Sigmoid colon (tissue), 7 donors: ENCODE measurements at places on chromosomes 6 and 20.

GRCh38 chr20:56409956-56410355 is 2.1 kb upstream of the CASS4 start:
- H3K27ac ChIP-seq = no peak overlapping the region
- no peaks in the 10 kb centered on the region for H3K36me3 ChIP-seq
- no peak for DNase-seq
- no peaks in the 10 kb centered on the region for H3K27me3 ChIP-seq

GRCh38 chr6:33995309-33996119 is 150.4 kb downstream of the GRM4 start:
- no peak for DNase-seq
- no peak overlapping the region for H3K4me3 ChIP-seq
- H3K27me3 ChIP-seq = no peaks in the 10 kb centered on the region
- H3K4me1 ChIP-seq = no peaks in the 10 kb centered on the region
- H3K36me3 ChIP-seq = no peaks in the 10 kb centered on the region
- no peak overlapping the region for H3K27ac ChIP-seq

DNA sequence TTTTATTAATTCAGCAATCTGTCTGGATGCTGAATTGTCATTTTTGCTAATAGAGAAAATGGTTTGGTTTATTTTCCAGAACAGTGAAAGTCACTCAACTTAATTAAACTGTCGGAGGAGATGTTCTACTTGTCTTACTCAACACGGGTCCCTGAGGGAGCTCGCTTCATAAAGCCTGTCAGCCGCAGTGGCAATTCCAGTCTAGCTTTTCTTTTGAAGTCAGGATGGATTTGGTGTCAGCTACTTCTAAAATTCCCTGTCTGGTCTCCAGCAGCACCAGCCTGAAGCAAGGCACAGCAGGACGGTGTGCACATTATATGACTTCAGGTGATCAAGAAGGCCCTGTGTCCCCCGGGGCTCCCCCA is 261.5 kb downstream of the SLC24A3 start:
- H3K4me1 ChIP-seq = no peaks in the 10 kb centered on the region
- no peak for DNase-seq
- no peaks in the 10 kb centered on the region for H3K27me3 ChIP-seq
- H3K27ac ChIP-seq = no peak overlapping the region
- no peaks in the 10 kb centered on the region for H3K36me3 ChIP-seq

GRCh38 chr6:34460796-34461507 is 4.9 kb upstream of the PACSIN1 start:
- H3K27ac ChIP-seq = no peak overlapping the region
- no peaks in the 10 kb centered on the region for H3K36me3 ChIP-seq
- no peak for DNase-seq
- no peak overlapping the region for H3K4me3 ChIP-seq

DNA sequence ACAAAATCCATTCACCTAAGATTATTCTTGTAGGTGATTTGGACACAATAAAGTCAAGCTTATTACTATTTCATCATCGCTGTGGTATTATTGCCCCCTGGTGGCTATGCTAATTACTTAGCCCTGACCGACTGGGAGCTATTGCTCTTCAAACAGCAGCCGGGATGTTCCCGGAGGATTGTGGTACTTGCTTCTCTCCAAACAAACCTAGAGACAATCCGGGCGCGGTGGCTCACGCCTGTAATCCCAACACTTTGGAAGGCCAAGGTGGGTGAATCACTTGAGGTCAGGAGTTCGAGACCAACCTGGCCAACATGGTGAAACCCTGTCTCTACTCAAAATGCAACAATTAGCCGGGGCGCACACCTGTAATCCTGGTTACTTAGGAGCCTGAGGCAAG is 15.4 kb upstream of the STMND1 start:
- no peaks in the 10 kb centered on the region for H3K27me3 ChIP-seq
- H3K27ac ChIP-seq = no peak overlapping the region
- H3K4me1 ChIP-seq = peaks cover 7% of the 10 kb centered on the region
- H3K36me3 ChIP-seq = no peaks in the 10 kb centered on the region

DNA sequence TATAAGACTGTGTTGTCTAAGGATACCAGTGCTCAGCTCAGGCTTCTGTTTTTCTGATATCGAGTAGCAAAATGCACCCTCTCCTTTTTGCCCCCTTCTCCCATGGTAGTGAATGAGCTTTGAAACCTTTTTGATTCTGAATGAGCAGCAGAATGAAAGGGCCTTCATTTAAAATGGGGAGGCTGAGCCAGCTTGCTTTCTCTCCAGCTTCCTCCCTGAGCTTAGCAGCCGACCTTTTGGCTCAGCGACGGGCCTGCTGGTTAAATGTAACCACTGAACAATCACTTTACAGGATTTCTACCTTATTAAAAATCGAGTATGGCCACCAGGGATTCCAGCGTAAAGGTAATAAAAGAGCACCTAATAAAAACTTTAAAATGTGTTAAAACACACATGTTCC is 133.7 kb upstream of the SPACA1 start:
- H3K4me1 ChIP-seq = peaks cover 3% of the 10 kb centered on the region
- H3K27ac ChIP-seq = no peak overlapping the region
- no peaks in the 10 kb centered on the region for H3K27me3 ChIP-seq
- DNase-seq = no peak

DNA sequence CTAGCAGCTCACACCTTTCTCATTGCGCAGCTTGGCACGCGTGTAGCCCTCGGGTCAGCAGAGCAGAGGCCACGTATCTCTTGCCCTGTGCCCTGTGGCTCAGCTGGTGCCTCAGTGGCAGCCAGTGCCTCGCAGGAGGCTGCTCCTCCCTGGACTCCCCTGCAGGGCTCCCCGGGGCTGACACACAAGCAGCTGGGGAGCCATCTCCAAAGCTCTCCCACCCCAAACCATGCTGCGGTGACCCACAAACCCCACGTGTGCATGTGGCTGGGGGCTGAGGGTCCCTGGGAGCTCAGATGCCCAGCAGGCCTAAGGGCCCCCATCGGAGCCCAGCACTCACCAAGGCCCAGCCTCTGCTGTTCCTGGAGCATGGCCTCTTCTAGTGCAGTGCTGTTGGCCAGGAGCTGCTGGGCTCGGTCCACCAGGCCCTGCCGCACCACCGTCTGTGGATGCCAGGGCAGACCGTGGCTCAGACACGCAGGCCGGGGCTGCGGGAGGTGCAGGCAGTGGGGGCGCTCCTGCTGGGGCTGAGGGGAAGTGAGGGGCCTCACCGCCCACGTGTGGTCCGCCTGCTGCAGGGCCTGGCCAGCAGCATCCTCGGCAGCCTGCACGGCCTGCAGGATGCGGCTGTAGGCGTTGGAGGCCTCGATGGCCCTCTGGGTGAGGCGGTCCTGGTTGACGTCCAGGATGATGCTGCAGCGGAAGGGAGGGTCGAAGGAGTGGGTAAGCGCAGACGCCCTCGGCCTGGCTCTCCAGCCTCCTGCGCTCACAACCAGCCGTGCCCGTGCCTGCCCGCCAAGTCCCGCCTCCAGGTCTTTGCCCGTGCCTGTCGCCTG is 13.8 kb downstream of the ADRM1 start:
- H3K4me1 ChIP-seq = no peaks in the 10 kb centered on the region
- H3K27ac ChIP-seq = peak overlapping the region; percentile 47
- no peak overlapping the region for H3K4me3 ChIP-seq

- H3K36me3 ChIP-seq = no peaks in the 10 kb centered on the region
- no peaks in the 10 kb centered on the region for H3K4me1 ChIP-seq
- DNase-seq = no peak
- H3K27me3 ChIP-seq = no peaks in the 10 kb centered on the region
- no peak overlapping the region for H3K4me3 ChIP-seq
These were observed 332.9 kb upstream of the PRDM1 start for GRCh38 chr6:105753207-105753606.

DNA sequence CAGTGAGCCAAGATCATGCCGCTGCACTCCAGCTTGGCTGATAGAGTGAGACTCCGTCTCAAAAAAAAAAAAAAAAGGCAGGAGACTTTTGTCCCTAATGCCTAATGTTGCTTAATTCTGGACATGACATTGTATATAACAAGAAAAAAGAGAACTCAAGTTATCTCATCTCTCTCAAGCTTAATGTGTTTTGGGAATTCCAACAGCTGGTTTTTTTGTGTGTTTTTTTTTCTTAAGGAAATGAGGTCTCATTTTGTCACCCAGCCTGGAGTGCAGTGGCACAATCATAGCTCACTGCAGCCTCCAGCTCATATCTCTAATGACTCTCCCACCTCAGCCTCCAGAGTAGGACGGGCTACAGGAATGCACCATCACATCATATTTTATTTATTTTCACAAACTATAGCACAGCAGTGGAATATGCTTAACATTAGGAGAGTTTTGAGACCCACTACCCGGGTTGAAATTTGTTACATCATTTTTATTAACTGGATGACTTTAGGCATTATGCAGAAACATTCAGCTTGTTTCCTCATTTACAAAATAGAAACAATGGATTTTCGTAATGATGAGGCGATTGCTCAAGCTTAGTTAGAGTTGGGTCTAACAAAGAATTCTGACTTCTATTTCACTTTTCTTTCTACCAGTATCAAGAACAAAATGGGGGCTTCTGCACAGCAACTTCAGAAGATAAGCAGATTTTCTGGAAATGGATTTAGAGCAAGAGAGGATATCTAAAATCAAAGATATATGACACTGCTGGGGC is 104.1 kb upstream of the BTN3A2 start:
- H3K4me3 ChIP-seq = no peak overlapping the region
- no peak overlapping the region for H3K27ac ChIP-seq
- H3K36me3 ChIP-seq = no peaks in the 10 kb centered on the region
- H3K27me3 ChIP-seq = no peaks in the 10 kb centered on the region
- no peaks in the 10 kb centered on the region for H3K4me1 ChIP-seq
- no peak for DNase-seq

- peaks cover 27% of the 10 kb centered on the region for H3K4me1 ChIP-seq
- H3K36me3 ChIP-seq = peaks cover 12% of the 10 kb centered on the region
These were observed 5.6 kb downstream of the CEBPB start for GRCh38 chr20:50196248-50196647.

DNA sequence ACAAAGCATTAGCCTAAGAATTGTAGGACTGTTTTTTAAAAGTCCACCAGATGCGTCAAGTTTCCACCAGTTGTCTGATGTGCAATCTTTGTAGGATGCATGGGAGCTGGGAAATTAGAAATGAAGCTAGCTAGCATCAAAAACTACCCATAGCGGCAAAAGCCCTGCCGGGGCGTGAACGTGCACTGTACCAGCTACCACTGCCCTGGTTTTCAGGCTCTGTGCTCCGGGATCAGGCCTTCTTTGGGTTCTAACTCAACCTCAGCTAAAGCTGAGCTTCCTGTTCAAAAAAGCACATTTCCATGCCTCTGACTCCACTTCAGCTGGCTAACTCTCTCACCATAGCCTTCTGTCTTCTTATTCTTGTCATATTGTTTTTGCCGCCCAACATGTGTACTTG is 26.9 kb upstream of the FUCA2 start:
- no peaks in the 10 kb centered on the region for H3K27me3 ChIP-seq
- no peaks in the 10 kb centered on the region for H3K36me3 ChIP-seq
- no peaks in the 10 kb centered on the region for H3K4me1 ChIP-seq
- H3K27ac ChIP-seq = no peak overlapping the region
- no peak for DNase-seq

DNA sequence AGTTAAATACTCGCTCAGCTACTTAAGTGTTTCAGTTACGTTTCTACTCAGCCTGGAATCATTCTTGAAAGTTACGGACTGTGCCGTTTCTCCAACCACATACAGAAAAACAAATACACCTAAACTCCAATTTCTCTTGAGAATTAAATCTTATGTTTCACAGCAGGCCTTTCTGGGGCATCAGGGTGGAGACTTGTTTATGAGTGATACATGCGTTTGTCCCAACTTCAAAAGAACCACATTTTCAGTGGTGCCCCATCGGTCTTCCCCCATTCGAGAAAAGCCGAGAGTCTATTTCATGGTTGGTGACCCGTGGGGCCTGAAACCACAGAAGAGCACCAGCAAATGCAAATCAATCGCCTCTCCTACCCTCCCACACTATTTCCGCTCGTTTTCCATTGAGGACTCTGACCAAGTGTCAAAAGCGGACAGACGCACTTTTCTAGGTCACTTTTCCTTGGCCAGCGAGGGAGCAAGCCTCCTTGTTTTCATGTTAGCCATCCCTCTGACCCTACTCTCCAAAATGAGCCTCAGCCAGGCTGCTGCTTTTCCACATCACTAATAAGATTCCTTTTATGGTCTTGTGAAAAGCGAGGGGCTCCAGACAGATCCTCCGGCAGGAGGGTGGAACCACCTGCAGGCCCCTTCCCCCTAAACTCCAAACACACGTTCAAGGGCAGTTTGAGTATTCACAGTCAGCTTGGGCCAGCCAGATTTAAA is 3.1 kb downstream of the JAG1 start:
- peak overlapping the region; percentile 99 for H3K4me3 ChIP-seq
- H3K27ac ChIP-seq = peak overlapping the region; percentile 99
- H3K27me3 ChIP-seq = no peaks in the 10 kb centered on the region

GRCh38 chr6:82437701-82438100 is 74.1 kb downstream of the TPBG start:
- H3K4me3 ChIP-seq = no peak overlapping the region
- H3K36me3 ChIP-seq = no peaks in the 10 kb centered on the region
- H3K4me1 ChIP-seq = no peaks in the 10 kb centered on the region
- DNase-seq = no peak

- DNase-seq = no peak
- no peaks in the 10 kb centered on the region for H3K27me3 ChIP-seq
- H3K36me3 ChIP-seq = no peaks in the 10 kb centered on the region
- H3K27ac ChIP-seq = no peak overlapping the region
- peaks cover 28% of the 10 kb centered on the region for H3K4me1 ChIP-seq
These were observed 107.7 kb upstream of the SCP2D1 start for GRCh38 chr20:18705910-18706309.

- H3K27ac ChIP-seq = no peak overlapping the region
- peaks cover 36% of the 10 kb centered on the region for H3K36me3 ChIP-seq
- no peaks in the 10 kb centered on the region for H3K27me3 ChIP-seq
- DNase-seq = no peak
These were observed 37.4 kb downstream of the FOXP4 start for GRCh38 chr6:41583565-41583964.

- no peaks in the 10 kb centered on the region for H3K27me3 ChIP-seq
- no peak overlapping the region for H3K27ac ChIP-seq
- no peak overlapping the region for H3K4me3 ChIP-seq
These were observed 303.0 kb upstream of the GJE1 start for GRCh38 chr6:141829566-141830360.

GRCh38 chr6:25333471-25333870 is 54.3 kb downstream of the CARMIL1 start:
- H3K4me1 ChIP-seq = no peaks in the 10 kb centered on the region
- H3K36me3 ChIP-seq = no peaks in the 10 kb centered on the region
- no peaks in the 10 kb centered on the region for H3K27me3 ChIP-seq

GRCh38 chr6:90285042-90285481 is 11.6 kb downstream of the BACH2 start:
- peak overlapping the region; percentile 13 for H3K4me3 ChIP-seq
- peaks cover 21% of the 10 kb centered on the region for H3K4me1 ChIP-seq
- H3K27ac ChIP-seq = peak overlapping the region; percentile 27
- no peaks in the 10 kb centered on the region for H3K27me3 ChIP-seq
- no peak for DNase-seq
